ENCODE measurements at places on chromosomes 7 and 10.

DNA sequence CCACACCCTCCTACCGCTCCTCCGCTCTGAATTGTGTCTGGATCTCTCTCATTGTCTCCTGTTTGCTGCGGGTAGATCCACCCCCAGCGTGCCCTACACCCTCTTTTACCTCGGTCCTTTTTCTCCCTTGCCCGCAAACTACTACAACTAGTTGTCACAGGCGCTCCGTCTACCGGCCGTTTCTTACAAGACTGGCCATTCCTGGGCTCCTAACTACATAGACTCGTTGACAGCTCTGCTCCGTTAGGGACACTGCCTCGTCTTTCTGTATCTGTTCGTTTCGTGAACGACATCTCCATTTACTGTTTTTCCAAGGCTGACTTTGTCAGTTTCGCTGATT lies 786 bp downstream of the TAF3 start:
- DNase-seq: peak; percentile 9

DNA sequence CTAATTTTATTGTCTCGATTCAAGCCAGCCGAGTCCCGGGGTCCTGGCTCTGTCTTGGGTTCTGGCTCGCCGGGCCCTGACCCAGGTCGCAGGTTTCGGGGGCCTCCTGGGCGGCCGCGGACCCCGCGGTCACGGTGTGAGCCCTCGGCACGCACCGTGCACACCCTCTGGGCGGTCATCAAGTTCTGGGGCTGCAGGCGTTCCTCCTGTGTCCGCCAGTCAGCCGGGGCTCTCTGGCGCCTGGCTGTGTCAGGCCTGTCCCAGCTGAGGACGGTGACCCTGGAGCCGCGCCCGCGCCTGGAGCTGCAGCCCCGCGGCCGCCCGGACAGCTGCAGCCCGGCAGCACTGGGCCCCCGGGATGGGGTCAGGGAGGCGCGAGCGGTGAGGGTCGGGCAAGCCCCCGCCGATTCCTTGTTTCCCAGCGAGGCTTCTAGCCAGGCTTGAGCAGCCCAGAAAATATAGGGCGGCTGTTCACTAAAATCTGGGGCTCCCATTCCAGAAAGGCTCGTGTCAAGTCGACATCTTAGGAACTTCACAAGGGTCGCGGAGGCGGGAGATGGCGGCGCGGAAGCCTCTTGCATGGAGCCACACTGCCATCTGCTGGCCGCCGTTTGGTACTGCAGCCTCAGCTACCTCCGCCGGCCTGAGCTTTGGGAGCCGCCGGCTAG lies 4.2 kb upstream of the HOXA7 start:
- peak; percentile 80 for DNase-seq

DNA sequence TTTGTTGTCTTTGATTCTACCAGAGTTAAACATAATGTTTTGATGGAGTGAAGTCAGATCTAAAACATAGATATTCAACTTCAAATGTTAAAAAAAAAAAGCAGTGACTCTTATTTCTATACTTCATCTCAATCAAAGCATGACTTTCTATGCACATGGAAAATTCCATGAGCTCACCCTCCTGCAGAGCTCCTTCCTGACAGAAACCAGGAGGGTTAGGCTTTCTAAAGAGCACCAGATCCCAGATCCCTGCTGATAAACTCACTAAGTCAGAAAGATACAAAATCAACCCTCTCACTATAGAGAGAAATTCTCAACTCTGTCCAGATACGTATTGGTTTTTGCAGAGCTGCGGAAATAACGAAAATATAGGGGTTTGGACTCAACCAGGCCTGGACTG lies 122.6 kb downstream of the FAM107B start:
- no peak for DNase-seq

DNA sequence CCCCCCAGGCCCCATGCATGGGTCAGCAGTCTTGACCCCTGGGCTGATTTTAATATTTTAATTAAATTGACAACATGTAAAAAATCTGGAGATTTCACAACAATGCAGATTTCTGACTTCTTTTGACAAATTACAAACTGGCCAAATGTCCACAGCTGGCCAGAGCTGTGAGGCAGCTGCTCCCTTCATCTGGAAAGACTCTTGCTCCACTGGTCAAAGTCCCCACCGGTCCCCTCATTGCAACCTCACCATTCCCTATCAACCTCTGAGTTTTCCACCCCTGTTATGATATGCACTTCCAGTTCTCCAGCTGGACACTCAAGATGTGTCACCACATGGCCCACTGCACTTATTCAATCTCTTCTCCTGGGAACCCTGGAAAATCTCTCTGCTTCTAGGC lies 266.2 kb downstream of the KCNMA1 start:
- DNase-seq: no peak

DNA sequence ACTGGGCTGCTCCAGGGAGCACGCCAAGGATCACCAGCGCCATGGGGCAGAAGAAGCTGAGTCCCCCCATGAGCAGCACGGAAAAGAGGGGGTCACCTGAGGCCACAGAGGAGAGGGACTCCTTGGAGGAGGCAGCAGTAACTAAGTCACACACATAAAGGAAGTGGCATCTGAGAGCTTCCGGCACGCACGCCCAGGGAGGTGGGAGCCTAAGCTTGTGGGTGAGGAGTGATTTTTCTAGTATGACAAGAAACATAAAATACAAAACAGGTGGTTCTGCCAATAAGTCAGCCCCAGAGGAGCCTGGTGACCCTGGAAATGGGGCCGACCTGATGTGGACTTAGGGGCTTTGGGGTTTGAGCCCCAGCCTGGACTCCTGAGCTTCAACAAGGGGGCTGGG lies 60.8 kb downstream of the CARD11 start:
- DNase-seq: peak; percentile 65

DNA sequence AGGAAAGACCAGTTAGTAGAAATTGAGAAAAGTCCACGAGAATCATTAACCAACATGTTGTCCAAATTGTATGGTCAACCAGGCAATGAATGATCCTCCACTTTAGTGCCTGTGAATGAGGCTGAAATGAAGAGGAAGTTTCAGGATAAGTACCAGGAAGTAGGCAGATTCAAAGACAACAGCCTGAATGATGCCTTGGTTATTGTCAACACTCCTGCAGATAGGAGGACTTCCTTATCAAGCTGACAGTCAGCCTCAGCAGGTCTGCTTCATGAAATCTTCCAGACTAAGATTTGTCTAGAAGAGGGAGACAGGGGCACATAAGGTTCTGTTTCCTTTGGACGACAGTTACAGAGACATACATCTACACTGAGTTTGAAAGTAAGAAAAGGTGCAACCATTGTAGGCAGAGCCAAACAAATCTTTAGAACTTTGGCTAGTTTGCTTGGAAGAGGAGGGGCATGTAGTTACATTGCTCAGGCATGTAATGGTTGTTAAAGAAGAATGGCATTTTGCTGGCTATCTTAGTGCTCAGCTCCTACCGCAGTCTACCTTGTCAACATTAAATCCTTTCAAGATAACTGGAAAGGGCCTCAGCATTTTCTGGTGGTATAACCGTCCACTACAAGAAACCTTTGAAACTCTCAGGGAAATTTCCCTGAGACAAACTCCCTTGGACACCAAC lies 81.4 kb downstream of the ABI1 start:
- DNase-seq: no peak

- DNase-seq: no peak
Observed at GRCh38 chr7:134420424-134421125, 38.3 kb downstream of the AKR1B1 start.
